Amniotic stem cell (primary cell): ENCODE measurements at places on chromosomes 3 and 15.
A peak's percentile ranks its signal among the peaks of the same experiment; 100 is the strongest.

DNA sequence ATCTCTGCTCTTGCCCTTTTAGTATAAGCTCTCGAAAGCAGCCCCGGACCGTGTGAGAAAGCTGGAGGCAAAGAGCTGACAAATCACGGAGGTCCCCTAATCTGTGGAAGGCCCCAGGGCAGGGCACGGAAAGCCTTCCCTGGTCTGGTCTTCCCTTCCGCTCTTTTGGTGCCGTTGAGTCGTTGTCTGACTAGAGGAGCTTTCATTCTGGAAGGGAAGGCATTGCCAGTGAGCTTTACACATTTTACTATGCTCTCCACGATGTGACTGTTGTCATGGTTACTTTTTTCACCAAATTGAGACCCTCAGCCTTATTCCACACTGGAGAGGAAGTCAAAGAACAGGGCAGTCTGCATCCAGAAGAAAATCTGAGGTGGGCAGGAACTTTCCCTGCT, 71.7 kb downstream of the CYP19A1 start:
- DNase-seq, result no peak

- no peak for DNase-seq
Observed at GRCh38 chr3:48935530-48935929, 16.9 kb downstream of the ARIH2 start.

DNA sequence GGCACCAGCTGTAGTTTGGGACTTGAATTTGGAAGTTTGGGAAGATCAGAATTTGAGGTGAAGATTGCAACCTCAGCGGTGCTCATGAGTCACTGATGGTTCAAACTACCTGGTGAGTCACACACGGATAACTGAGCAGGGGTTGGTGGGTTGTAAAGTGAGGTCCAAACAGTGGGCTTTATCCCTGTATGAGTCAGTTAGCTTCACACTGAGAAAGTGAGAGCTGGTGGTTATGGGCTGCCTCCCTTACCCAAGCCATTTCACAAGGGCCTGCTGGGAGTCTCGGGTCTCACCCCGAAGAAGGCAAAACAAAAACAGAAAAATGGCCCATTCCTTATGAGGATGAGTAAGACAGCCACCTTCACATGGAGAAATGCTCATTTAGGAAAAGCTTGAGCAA, 77.0 kb downstream of the ITGA11 start:
- no peak for DNase-seq

DNA sequence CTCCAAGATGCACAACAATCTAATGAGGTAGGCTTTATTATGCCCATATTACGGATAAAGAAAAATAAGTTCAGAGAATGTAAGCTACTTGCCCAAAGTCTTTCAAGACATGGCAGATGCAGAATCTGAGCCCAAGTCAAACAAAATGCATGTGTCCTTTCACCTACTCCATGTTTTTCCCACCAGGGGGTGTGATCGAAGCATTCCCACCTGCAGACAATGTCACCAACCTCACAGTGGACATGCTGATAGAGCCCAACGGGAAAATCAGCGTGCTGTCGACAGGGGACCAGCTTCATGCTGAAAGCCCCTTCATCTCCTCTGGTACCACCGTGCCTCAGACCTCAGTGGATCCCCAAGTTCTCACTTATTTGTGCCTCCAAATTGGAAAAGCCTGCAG, 99.8 kb upstream of the C15orf61 start:
- DNase-seq, result no peak

- no peak for DNase-seq
Observed at GRCh38 chr15:83533410-83533962, 86.3 kb downstream of the SH3GL3 start.

- DNase-seq, result no peak
Observed at GRCh38 chr15:59701880-59702279, 12.8 kb upstream of the BNIP2 start.

- DNase-seq, result peak; percentile 57
Observed at GRCh38 chr3:65672871-65673815, 365.6 kb downstream of the MAGI1 start.

DNA sequence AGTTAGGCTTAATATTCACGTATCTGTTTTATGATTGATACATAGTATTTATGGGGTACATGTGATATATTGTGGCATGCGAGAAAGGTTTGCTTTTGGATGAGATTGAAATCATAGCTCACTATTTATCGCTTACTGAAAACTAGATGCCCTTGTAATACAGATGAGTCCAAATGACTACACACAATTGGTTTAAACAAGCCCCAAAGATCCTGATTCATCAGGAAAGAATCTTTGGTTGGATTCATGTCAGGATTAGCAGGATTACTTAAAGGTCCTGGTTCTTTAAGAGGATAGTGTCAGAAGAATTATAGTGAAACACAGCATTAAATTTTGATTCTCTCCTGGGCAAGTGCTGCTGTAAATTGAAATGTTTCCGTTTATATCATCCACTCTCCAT, 18.6 kb upstream of the AADAC start:
- no peak for DNase-seq

- DNase-seq, result no peak
Observed at GRCh38 chr15:50304836-50305235, 39.3 kb upstream of the HDC start.

- DNase-seq, result peak; percentile 73
Observed at GRCh38 chr3:116005404-116005803, 382.1 kb downstream of the GAP43 start.
